ENCODE measurements at places on chromosomes 13 and 19.
A peak's percentile ranks its signal among the peaks of the same experiment; 100 is the strongest.

DNA sequence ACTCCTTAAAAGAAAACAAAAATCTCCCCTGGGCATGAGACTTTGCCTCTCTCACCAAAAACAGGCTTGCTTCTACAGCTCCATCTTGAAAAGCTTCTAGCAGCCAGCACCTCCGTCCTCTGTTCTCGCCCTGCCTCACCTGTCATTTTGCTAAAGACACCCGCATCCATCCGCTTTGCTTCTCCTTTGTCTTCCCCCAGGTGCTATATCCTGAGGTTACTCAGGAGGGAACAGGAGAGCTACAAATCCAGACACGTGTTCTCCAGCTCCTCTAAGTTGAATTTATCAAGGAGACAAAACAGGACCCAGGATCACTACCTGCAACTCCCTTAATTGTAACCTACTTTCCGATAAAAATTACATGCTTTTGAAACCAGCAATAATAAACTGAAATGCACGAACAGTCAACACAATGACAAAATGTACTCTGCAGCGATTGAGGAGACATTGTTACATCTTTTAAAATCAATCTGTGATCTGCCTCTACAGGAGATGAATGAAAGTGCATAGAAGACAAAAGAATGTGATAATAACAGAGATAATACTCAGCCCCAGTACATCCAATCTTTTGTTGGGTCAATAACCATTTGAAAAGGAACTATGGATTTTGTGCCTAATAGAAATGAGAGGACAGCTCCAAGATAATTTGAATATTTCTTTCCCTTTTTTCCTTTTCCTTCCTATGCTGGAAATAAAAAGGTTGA, 221.2 kb downstream of the DCLK1 start:
- DNase-seq = no peak

DNA sequence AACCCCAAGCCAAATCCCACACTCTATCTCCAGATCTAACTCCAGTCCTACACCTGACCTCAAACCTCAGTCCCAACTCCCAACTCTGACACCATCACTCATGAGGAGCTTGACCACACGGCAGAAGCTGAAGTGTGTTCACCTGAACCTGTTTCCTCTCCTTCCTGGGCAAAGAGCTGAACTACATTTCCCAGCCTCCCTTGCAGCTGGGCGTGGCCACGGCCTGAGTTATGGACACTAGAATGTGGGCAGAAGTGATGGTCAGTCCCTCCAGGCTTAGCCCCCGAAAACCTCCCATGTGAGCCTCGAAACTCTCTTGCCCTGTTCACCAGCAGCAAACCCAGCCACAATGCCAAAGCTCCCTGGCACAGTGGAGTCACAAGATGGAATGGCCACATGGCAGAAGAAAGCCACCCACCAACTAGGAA, 19.5 kb upstream of the MEIS3 start:
- no peak for DNase-seq

DNA sequence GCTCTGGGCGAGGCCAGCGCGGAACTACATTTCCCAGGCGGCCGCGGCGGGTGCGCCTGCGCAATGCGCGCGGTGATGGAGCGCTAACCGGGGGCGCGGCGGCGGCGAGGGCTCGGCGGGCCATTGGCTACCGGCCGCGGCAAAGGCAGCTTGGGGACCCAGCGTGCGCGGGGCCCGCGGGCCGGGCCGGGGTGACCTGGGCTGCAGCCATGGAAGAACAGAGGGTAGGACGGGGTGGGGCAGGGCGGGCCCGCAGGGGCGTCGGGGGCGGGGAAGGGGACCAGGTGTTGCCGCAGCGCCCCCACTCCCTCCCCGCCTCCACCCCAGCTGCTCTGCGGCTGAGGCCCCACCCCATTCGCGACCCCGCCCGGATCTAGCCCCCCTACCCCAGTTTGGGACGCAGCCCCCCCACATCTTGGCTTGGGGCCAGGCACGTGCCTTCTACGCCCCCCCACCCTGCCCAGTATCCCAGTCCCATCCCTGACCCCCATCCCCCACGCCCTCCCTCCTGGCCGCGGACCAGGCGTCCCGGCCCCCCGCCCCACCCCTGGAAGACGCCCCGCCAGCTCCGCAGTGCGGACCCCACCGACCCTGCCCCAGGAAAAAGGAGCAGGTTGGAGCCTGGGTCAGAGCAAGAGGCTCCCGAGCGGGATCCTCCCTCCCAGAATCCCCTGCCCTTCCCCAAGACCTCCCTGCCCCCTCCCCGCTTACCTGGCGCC, at the start of gene FSD1:
FSD1 (plus strand) TSS at position 61 of the 719 bp plus-strand sequence; CDS start at position 210, 149 bp downstream.
- peak; percentile 43 for DNase-seq

- no peak for DNase-seq
These were observed 626.8 kb upstream of the PCDH9 start for GRCh38 chr13:67856955-67857354.

DNA sequence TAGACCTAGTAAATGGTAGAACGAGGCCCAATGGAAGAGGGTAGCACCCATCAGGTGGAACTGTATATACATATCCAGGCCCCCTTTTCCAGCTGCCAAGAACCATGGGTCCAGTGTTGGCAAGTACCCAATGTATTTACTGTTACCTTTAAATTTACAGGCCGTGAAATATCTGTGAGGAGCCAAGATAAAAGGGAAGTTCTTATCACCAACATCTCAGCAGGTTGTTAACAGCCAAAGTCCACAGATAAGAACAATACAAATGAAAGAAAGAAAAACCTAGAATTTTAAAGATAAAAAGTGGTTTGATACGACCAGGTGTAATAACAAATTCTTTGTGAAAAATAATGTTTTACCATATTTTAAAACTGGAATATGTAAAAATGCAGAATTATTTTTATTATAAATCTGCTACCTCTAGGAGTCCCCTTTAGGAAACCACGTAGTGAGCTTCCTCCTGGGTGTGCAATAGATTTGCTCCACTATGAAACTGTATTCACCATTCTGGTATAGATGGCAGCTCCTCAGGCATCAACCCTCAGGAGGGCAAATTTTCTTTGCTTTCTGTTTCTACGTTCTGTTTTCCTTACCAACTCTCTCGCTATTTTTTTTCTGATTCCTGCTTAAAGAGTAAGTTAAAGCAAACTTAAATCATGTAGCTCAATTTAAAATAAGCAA, 292.2 kb upstream of the SLC10A2 start:
- no peak for DNase-seq

GRCh38 chr13:112802802-112803195, 113.0 kb downstream of the ATP11A start:
- DNase-seq = no peak

GRCh38 chr19:49746206-49746958, 16.7 kb downstream of the TSKS start:
- peak; percentile 55 for DNase-seq

GRCh38 chr13:77465603-77466195, 69.8 kb upstream of the SCEL start:
- DNase-seq = no peak

GRCh38 chr19:343451-343931, 1.1 kb downstream of the MIER2 start:
- no peak for DNase-seq

GRCh38 chr13:21733475-21734263, 62.8 kb downstream of the FGF9 start:
- DNase-seq = no peak

DNA sequence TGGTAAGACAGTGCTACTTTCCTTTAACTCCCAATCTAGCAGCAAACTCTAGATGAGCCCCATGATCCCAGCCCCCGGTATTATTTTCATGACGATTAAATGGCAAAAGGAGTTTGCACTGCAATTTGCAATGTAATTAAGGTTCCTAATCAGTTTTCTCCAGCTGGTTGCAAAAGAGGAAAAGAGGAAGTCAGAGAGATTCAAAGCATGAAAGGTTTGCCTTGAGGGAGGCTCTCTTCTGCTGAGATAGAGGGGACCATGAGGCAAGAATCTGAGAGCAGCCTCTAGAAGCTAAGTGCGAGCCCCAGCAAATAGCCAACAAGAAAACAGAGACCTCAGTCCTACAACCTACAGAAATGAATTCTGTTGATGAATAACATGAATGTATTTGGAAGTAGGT, 527.1 kb downstream of the UQCRFS1 start:
- DNase-seq = no peak

GRCh38 chr19:6800991-6801484, 28.5 kb downstream of the VAV1 start:
- DNase-seq = peak; percentile 54

GRCh38 chr19:10111405-10111811, at the start of gene P2RY11:
Gene P2RY11 (plus strand): TSS chr19:10111693. CDS start chr19:10111722, 29 bp downstream.
- peak; percentile 75 for DNase-seq

- DNase-seq = no peak
These were observed 8.1 kb downstream of the RAB20 start for GRCh38 chr13:110553417-110553816.

Measured in suppressor macrophage treated with lipopolysaccharide for 4 hours (primary cell).